ENCODE measurements at places on chromosomes 12 and 14. TPM values are rescaled to one million over a fixed set of nuclear protein-coding genes. Genes with fewer than 3 reads are reported as not detected.

GRCh38 chr12:123152833-123153232 lies 1.9 kb upstream of the PITPNM2 start:
- H3K27ac ChIP-seq, result no peak overlapping the region
- peaks cover 2% of the 10 kb centered on the region for H3K36me3 ChIP-seq
- H3K4me3 ChIP-seq, result no peak overlapping the region
- H3K27me3 ChIP-seq, result peaks cover 6% of the 10 kb centered on the region
- no peak for DNase-seq
- H3K4me1 ChIP-seq, result no peaks in the 10 kb centered on the region

DYNC1H1 gene
- 135 TPM for polyA plus RNA-seq

- no peaks in the 10 kb centered on the region for H3K4me1 ChIP-seq
- no peaks in the 10 kb centered on the region for H3K36me3 ChIP-seq
- DNase-seq, result no peak
- H3K27me3 ChIP-seq, result no peaks in the 10 kb centered on the region
- H3K27ac ChIP-seq, result no peak overlapping the region
These were observed 20.2 kb upstream of the P2RX4 start for GRCh38 chr12:121189619-121190155.

- no peaks in the 10 kb centered on the region for H3K36me3 ChIP-seq
- no peaks in the 10 kb centered on the region for H3K27me3 ChIP-seq
- DNase-seq, result no peak
- no peak overlapping the region for H3K27ac ChIP-seq
- H3K4me3 ChIP-seq, result no peak overlapping the region
- H3K4me1 ChIP-seq, result no peaks in the 10 kb centered on the region
These were observed 140.4 kb upstream of the NRXN3 start for GRCh38 chr14:78029601-78030372.

DNA sequence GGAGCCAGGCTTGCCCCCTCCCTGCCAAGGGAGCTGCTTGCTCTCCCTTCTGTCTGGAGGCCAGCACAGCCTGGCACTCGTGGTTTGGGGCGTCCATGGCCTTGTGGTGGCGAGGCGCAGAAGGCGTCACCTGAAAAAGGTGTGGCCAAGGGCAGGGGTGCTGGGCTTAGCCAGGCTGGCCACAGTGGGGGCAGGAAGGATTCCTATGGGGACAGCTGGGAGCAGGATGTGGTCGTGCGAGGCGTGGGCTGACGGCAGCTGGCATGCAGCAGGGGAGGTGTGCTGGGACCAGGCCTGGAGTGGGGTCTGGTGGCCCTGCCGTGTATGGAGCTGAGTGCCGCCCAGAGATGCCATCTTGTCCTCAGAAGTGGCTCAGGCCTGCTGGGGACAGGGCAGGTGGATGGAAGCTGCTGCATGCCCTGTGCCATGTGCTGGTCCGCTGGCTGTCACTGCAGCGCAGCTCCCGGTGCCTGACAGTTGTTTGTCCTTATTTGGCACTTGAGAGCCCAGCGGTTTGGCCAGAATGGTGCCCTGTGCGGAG lies 30.0 kb downstream of the SH2B3 start:
- no peak overlapping the region for H3K4me3 ChIP-seq
- DNase-seq, result no peak
- H3K36me3 ChIP-seq, result peaks cover 18% of the 10 kb centered on the region
- no peaks in the 10 kb centered on the region for H3K4me1 ChIP-seq
- H3K27me3 ChIP-seq, result no peaks in the 10 kb centered on the region

RIMKLB gene
- 19.5 TPM for polyA plus RNA-seq

GRCh38 chr14:95516554-95517181 lies at the start of gene SYNE3:
SYNE3 (minus strand) TSS chr14:95516650; CDS start chr14:95475821, 40,829 bp downstream.
- H3K36me3 ChIP-seq, result no peaks in the 10 kb centered on the region
- H3K27ac ChIP-seq, result peak within 1 kb of the TSS; percentile 70
- peak; percentile 75 for DNase-seq

- peaks cover 5% of the 10 kb centered on the region for H3K4me1 ChIP-seq
- no peak overlapping the region for H3K4me3 ChIP-seq
- no peaks in the 10 kb centered on the region for H3K27me3 ChIP-seq
- H3K27ac ChIP-seq, result no peak overlapping the region
- no peaks in the 10 kb centered on the region for H3K36me3 ChIP-seq
These were observed 525.3 kb downstream of the MED13L start for GRCh38 chr12:115752156-115752555.

DNA sequence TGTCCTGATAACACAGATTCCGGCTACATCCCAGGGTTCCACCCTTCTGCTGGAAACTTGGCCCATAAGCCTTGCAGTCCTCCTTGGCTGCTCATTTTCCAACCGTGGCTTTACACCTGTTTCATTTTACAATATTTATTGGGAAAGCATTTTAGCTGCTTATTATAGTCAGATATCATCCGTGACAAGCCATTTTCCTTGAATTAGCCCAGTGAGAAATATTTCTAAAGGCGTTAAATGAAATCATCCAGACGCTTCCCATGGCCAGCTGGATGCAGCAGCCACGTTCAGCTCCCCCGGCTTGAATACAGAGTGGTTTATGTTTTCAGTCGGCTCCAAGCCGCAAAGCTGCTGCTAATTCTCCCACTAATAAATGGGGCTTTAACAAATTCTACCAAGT lies 245.0 kb upstream of the PELI2 start:
- no peaks in the 10 kb centered on the region for H3K27me3 ChIP-seq
- H3K4me1 ChIP-seq, result no peaks in the 10 kb centered on the region
- no peak overlapping the region for H3K4me3 ChIP-seq
- H3K36me3 ChIP-seq, result no peaks in the 10 kb centered on the region
- H3K27ac ChIP-seq, result no peak overlapping the region
- DNase-seq, result no peak

DNA sequence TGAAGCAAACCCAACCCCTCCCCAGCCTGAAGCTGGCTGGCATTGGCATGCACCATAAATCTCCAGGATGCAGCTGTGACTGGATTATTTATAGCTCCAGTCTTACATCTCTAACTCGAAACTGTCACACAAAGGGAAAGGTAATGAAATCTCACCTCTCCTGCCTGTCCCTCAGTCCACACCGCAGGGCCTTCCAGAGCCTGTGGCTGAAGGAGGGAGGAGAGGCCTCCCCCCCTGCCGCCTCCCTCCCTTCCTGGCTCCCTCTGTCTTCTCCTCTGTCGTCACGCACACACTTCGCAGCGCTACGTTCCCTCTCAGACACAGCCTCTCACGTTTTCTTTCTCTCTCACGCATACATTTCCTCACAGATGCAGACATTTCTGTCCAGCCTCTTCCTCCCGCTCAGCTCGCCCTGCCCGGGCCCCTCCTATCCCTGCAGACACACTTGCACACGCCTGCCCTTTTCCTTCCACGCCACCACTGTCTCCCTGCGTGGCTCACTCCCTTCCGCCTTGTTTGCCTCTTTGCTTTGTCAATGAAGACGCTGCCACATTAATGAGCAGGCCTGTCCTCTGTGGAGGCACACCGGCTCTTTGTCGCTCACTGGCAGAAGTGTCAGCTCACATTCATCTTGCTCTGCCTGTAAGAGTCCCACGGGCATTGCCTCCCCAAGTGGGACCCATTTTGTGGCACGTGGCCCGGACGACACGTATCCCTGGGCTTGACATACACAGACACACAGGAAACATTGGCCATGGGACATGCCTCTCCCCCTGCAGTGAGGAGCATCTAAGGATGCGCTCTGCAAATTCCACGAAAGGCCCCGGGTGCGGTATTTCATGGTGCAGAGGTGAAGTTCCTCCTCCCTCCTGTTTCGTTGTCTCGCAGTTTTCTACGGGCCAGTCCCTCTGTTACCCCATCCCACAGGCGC lies 27.9 kb downstream of the IRF2BPL start:
- peak overlapping the region; percentile 32 for H3K27ac ChIP-seq
- H3K36me3 ChIP-seq, result no peaks in the 10 kb centered on the region
- H3K4me3 ChIP-seq, result no peak overlapping the region
- DNase-seq, result no peak
- no peaks in the 10 kb centered on the region for H3K27me3 ChIP-seq
- no peaks in the 10 kb centered on the region for H3K4me1 ChIP-seq

DNA sequence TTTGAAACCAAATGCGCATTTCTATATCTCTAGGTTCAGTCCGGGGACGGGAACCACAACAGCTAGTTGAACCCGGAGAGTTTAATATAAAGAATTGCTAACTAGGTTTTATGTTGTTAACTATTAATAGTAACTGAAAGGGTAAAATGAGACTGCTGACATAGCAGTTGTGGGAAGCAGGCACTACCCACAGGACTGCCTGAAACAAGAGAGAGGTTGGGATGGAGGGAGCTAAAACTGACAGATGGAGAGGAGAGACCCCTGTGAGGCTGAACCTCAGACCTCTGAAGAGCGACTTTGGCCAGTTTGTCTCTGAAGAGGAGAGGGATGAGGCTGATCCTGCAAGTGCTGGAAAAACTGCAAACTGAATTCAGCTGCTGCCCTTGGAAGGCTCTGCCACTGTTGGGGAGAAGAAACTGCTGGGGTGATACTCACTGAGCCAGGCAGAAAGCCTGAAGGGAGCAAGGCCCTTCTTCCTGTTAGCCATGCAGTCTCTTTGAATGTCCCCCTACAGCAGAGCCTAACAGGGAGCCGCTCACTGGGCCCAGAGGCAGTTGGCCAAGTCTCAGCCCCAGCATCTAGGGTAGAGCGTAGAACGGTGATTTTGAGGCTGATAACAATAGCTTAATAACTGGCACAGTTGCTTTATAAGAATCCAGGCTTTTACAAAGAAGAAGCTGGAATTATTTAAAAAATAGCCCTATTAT lies 172.2 kb downstream of the NPAS3 start:
- H3K4me3 ChIP-seq, result no peak overlapping the region
- no peaks in the 10 kb centered on the region for H3K4me1 ChIP-seq
- H3K27me3 ChIP-seq, result no peaks in the 10 kb centered on the region
- H3K36me3 ChIP-seq, result no peaks in the 10 kb centered on the region

DNA sequence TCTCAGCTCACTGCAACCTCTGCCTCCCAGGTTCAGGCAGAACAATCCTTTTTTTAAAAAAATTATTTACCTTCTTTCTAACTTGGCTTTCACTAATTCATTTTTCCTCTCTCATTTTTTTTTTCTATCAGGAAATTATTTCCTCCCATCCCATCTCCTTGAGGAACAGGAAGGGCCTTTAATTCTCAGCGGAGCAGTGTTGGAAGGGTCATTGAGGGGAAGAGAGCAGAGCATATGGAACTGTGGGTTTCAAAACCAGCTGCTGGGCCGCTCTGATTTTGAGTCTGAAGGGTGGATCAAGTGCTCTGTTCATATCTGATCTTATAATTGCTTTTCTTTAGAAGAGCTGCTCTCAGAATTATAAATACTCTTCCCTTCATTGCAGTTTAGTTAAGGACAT lies 29.0 kb downstream of the NUBPL start:
- no peak overlapping the region for H3K4me3 ChIP-seq
- H3K4me1 ChIP-seq, result no peaks in the 10 kb centered on the region
- DNase-seq, result no peak
- no peaks in the 10 kb centered on the region for H3K36me3 ChIP-seq

- H3K4me3 ChIP-seq, result no peak overlapping the region
- no peak overlapping the region for H3K27ac ChIP-seq
- H3K36me3 ChIP-seq, result no peaks in the 10 kb centered on the region
- DNase-seq, result no peak
- no peaks in the 10 kb centered on the region for H3K27me3 ChIP-seq
These were observed 153.0 kb downstream of the MYRFL start for GRCh38 chr12:69978020-69978419.

GRCh38 chr12:80445083-80445793 lies 1.2 kb downstream of the PTPRQ start:
- H3K27ac ChIP-seq, result no peak overlapping the region
- no peaks in the 10 kb centered on the region for H3K4me1 ChIP-seq
- no peak for DNase-seq
- H3K36me3 ChIP-seq, result no peaks in the 10 kb centered on the region
- H3K27me3 ChIP-seq, result no peaks in the 10 kb centered on the region

DNA sequence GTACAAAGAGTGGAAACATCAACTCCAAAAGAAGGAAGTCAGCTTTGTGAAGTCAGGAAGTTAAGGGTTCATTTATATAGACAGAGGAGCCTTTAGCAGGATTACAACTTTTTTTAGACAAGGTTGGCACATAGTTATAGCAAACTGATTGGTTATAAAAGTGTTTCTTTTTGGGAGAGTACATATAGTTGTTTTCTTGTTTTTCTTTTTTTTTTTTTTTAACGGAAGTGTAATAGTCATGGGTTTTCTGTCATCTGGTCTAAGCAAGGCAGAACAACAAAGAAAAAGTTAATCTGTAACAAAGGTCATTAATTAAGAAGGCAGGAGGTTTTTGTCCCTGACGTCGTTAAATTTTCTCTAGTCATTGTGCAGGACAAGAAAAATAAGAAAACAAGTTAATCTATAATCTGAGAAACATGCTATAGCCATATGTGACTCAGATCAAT lies 13.0 kb upstream of the MFAP5 start:
- H3K27ac ChIP-seq, result no peak overlapping the region
- peak; percentile 37 for DNase-seq
- no peaks in the 10 kb centered on the region for H3K36me3 ChIP-seq
- no peak overlapping the region for H3K4me3 ChIP-seq

DNA sequence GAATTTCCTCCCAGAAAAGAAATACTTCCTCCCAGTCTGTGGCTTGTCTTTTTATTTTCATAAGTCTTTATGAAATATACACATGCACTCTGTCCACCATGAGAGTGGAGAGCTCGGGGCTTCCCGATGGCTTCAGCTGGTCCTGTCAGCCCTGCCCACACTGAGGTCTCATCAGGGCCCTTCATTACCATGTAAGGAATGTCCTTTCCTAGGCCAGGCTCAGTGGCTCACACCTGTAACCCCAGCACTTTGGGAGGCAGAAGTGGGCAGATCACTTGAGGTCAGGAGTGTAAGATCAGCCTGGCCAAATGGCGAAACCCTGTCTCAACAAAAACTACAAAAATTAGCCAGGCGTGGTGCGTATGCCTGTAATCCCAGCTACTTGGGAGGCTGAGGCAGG lies 77.0 kb downstream of the CPSF2 start:
- DNase-seq, result no peak
- no peak overlapping the region for H3K4me3 ChIP-seq
- no peak overlapping the region for H3K27ac ChIP-seq
- no peaks in the 10 kb centered on the region for H3K4me1 ChIP-seq
- no peaks in the 10 kb centered on the region for H3K27me3 ChIP-seq

FSCB gene
- not detected for polyA plus RNA-seq

PARPBP gene
- polyA plus RNA-seq, result 2.2 TPM

GRCh38 chr12:89514751-89515150 lies 9.8 kb downstream of the GALNT4 start:
- no peaks in the 10 kb centered on the region for H3K36me3 ChIP-seq
- no peaks in the 10 kb centered on the region for H3K27me3 ChIP-seq
- no peak overlapping the region for H3K27ac ChIP-seq
- DNase-seq, result no peak
- peaks cover 2% of the 10 kb centered on the region for H3K4me1 ChIP-seq

GRCh38 chr14:104770851-104771272 lies 17.9 kb downstream of the SIVA1 start:
- H3K4me3 ChIP-seq, result no peak overlapping the region
- H3K27me3 ChIP-seq, result no peaks in the 10 kb centered on the region
- H3K36me3 ChIP-seq, result no peaks in the 10 kb centered on the region
- no peak overlapping the region for H3K27ac ChIP-seq
- no peaks in the 10 kb centered on the region for H3K4me1 ChIP-seq
- DNase-seq, result no peak

GRCh38 chr12:12599750-12600643 lies 11.7 kb upstream of the CREBL2 start:
- no peaks in the 10 kb centered on the region for H3K27me3 ChIP-seq
- no peaks in the 10 kb centered on the region for H3K4me1 ChIP-seq
- H3K4me3 ChIP-seq, result no peak overlapping the region
- no peaks in the 10 kb centered on the region for H3K36me3 ChIP-seq
- H3K27ac ChIP-seq, result no peak overlapping the region
- DNase-seq, result no peak

ITFG2 gene
- polyA plus RNA-seq, result 27.0 TPM

GRCh38 chr12:91104812-91105466 lies 6.4 kb downstream of the LUM start:
- no peaks in the 10 kb centered on the region for H3K36me3 ChIP-seq
- no peak for DNase-seq
- H3K4me3 ChIP-seq, result no peak overlapping the region
- H3K27ac ChIP-seq, result no peak overlapping the region
- no peaks in the 10 kb centered on the region for H3K27me3 ChIP-seq

TAS2R13 gene
- polyA plus RNA-seq, result 0.06 TPM

Measured in small intestine (tissue), 16 donors.